ENCODE measurements at places on chromosomes 16 and 17. TPM values are rescaled to one million over a fixed set of nuclear protein-coding genes. Genes with fewer than 3 reads are reported as not detected.

EVPL gene
- total RNA-seq = not detected

GRCh38 chr16:30005341-30006094 lies 5.3 kb downstream of the DOC2A start:
- no peaks in the 10 kb centered on the region for H3K36me3 ChIP-seq
- no peaks in the 10 kb centered on the region for H3K4me1 ChIP-seq
- no peak overlapping the region for H3K4me3 ChIP-seq
- H3K27me3 ChIP-seq = peaks cover 9% of the 10 kb centered on the region

GRCh38 chr16:4388271-4389021 lies 16.8 kb downstream of the VASN start:
- H3K4me1 ChIP-seq = peaks cover 68% of the 10 kb centered on the region
- DNase-seq = peak; percentile 57
- H3K27ac ChIP-seq = no peak overlapping the region
- no peak overlapping the region for H3K4me3 ChIP-seq

CHAD gene
- total RNA-seq = not detected

CD300E gene
- total RNA-seq = not detected

- peak overlapping the region; percentile 85 for H3K4me3 ChIP-seq
- no peaks in the 10 kb centered on the region for H3K36me3 ChIP-seq
- H3K27me3 ChIP-seq = no peaks in the 10 kb centered on the region
- peaks cover 40% of the 10 kb centered on the region for H3K4me1 ChIP-seq
- H3K27ac ChIP-seq = peak overlapping the region; percentile 89
Observed at GRCh38 chr17:81396722-81397313, 1.6 kb downstream of the BAHCC1 start.

GRCh38 chr17:42982266-42982665 lies 1.9 kb downstream of the RUNDC1 start:
- H3K27ac ChIP-seq = no peak overlapping the region
- H3K36me3 ChIP-seq = no peaks in the 10 kb centered on the region
- no peak for DNase-seq
- peaks cover 13% of the 10 kb centered on the region for H3K4me1 ChIP-seq
- no peak overlapping the region for H3K4me3 ChIP-seq

ALOX15 gene
- total RNA-seq = not detected

DNA sequence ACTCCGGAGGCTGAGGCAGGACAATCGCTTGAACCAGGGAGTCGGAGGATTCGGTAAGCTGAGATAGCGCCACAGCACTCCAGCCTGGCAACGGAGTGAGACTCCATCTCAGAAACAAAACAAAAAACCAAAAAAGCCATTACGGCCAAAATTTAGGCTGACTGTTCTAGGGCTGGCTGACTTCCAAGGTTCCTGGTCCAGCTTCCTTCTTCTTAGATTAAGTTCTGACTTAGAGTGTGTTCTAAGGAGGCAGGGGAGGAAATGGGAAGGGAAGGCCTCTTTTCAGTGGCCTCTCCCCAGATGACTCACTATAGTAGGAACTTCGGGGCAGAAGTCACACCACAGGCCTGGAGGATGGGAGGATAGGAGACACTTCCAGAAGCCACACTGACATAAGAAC lies 27.7 kb upstream of the CLEC18B start:
- H3K4me3 ChIP-seq = 0 out of 2 replicates have a peak overlapping the region, but pooled peaks have one; percentile 3
- no peaks in the 10 kb centered on the region for H3K27me3 ChIP-seq
- H3K27ac ChIP-seq = peak overlapping the region; percentile 85

DNA sequence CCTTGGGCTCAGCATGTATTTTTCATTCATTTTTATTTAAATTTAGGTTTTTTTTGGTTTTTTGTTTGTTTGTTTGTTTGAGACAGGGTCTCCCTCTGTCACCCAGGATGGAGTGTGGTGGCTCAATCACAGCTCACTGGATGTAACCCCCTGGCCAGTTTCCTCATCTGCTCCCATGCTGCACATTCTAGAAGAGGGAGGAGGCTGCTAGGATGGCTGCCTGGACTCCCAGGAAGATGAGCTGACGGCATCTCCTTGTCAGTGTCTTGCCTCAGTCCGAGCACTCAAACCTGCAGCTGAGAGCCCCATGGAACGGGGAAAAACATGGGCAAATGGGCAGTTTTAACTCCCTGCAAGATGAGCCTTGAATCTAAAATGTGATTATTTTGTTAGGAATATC lies 7.5 kb downstream of the MEAK7 start:
- H3K4me1 ChIP-seq = peaks cover 13% of the 10 kb centered on the region
- H3K27me3 ChIP-seq = no peaks in the 10 kb centered on the region
- no peak overlapping the region for H3K27ac ChIP-seq
- peaks cover 67% of the 10 kb centered on the region for H3K36me3 ChIP-seq
- no peak overlapping the region for H3K4me3 ChIP-seq
